ENCODE measurements at places on chromosomes 2 and 18.

DNA sequence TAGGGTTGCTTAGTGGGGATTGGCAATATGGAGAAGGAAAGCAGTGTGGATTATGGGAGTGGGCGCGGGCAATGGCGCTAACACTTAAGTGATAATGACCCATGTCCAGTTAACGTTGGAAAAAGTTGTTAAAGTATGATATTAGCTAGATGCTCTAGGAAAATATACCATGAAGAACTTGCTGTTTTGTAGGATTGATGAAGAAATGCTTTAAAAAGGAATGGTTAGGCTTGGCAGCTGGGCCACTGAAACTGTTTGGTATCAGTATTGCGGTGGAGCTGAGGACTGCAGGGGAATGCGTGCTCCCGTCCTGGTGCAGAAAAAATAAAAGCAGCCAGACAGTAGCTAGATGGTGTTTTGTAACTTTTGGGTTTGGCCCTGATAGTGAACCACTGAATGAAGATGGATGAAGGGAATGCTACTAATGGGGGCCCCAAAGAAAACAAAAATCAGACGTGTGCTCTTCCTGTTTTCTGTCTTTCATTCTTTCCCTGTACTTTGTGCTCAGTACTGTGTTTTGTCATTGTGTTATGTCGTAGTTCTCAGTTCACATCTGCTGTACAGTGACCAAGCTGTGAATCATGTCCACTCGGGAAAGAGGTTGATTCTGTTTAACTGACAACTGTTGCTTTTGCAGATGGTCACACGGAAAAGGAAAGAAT is 999 bp downstream of the INSIG2 start:
- DNase-seq: peak; percentile 20

DNA sequence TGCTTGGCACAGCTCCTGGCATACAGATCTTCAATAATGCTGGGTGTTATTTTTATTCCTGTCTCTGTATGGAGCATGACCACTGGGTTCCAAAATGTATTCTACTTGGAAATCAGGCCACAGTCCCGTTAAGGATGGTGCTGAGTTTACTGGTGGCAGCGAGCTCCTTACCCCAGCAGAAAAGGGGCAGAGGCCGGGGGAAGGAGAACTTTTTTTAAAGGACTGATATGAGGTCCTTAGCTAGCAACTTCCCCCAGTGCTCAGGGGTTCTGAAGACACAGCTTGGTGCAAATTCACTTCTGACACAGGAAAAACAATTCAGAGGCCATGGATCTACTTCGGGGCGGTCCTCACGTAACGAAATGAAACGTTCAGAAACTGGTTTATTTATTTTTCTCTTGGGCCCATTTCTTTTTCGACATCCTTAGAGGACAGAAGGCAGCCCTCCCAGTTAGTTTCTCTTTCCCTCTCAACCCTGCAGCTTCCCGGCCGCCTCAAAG is 872 bp downstream of the RDH14 start:
- no peak for DNase-seq

DNA sequence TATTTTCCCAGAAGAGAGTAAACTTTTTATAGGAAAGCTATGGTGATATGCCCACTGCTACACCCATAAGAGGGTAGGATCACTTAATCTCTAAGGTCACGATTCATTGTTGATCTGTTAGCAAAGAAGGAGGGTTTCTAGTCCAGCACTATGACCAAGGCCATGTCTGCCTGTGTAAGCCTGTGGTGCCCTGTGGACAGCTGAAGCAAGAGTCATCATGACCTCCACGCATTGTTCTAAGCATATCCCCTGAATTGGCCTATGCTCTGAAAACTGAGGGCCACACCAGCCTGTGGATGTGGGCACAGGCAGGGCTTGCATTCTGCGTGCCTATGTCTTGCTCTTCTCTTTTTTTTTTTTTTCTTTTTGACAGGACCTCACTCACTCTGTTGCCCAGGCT is 89.8 kb upstream of the SMIM21 start:
- DNase-seq: no peak

- DNase-seq: no peak
These were observed 7.2 kb downstream of the PTPN4 start for GRCh38 chr2:119766944-119767343.

GRCh38 chr2:226766352-226767055 is 33.1 kb downstream of the IRS1 start:
- no peak for DNase-seq

GRCh38 chr2:58727981-58728656 is 487.0 kb upstream of the FANCL start:
- no peak for DNase-seq

GRCh38 chr18:65282096-65282495 is 468.7 kb upstream of the CDH7 start:
- peak; percentile 25 for DNase-seq

- no peak for DNase-seq
These were observed 117.0 kb downstream of the PKP4 start for GRCh38 chr2:158573739-158574138.

GRCh38 chr2:191112448-191112901 is 38.3 kb downstream of the STAT4 start:
- no peak for DNase-seq

GRCh38 chr2:136085453-136086209 is 32.3 kb downstream of the CXCR4 start:
- no peak for DNase-seq
